NCI-H446 (cell line): ENCODE measurements at places on chromosomes 12 and 14.

GRCh38 chr14:100135784-100136183, 23.7 kb downstream of the DEGS2 start:
- no peak for DNase-seq

- DNase-seq: no peak
These were observed 31.3 kb upstream of the PSEN1 start for GRCh38 chr14:73105050-73105449.

GRCh38 chr14:87351007-87351406, 642.0 kb downstream of the GALC start:
- DNase-seq: no peak

- no peak for DNase-seq
These were observed 2.3 kb downstream of the LRRC74A start for GRCh38 chr14:76828339-76829012.

GRCh38 chr14:63737582-63738006, 9.7 kb upstream of the SGPP1 start:
- no peak for DNase-seq

- no peak for DNase-seq
These were observed 38.2 kb upstream of the CRADD start for GRCh38 chr12:93638954-93639353.
